ENCODE measurements at places on chromosomes 12 and 14.

GRCh38 chr14:96245710-96246538 is 10.1 kb upstream of the BDKRB1 start:
- DNase-seq: no peak

- DNase-seq: no peak
Observed at GRCh38 chr12:79850610-79851299, 84.1 kb downstream of the PPP1R12A start.

GRCh38 chr12:54981796-54982195 is 2.8 kb downstream of the TESPA1 start:
- peak; percentile 58 for DNase-seq

GRCh38 chr12:12378616-12379015 is 21.7 kb downstream of the BORCS5 start:
- DNase-seq: peak; percentile 30

DNA sequence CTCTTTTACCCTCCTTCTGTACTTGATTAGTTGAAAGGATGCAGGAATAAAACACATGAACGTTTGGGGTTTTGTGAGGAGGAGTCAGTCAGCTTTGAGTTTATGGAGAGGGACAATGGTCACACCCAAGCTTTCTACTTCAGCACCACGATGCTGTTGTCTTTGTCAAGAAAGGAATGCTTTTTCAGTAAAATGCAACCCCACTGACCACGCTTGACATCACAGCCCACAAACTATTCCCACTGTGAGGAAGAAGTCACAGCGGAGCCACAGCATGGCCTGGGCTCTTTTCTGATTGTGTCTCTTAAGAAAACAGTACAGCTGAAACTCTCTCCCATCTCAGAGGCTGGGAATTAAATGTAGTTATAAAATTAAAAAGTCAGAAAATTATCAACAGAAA is 135.2 kb downstream of the APAF1 start:
- DNase-seq: no peak

GRCh38 chr12:38384816-38385378 is 68.3 kb downstream of the ALG10B start:
- no peak for DNase-seq

DNA sequence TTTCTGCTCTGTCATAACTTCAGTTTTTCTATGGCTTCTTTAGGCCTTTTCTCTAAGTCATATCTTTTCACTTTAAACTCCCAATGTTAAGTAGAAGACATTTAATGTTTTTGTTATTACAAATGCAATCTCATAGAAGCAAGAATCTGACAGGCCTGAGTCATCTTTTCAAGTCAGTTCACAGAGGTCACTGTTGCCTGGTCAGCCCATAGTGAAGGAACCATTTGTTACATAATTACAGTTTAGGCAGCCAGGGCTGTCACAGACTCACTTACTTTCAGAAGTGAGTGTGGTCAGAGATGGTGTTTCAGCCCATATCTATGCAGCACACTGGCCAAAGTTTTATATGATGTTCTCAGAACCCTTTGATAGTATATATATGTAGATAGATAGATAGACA is 46.5 kb downstream of the CCER1 start:
- DNase-seq: no peak

- peak; percentile 60 for DNase-seq
Observed at GRCh38 chr12:57759360-57759980, 4.6 kb downstream of the MARCHF9 start.

DNA sequence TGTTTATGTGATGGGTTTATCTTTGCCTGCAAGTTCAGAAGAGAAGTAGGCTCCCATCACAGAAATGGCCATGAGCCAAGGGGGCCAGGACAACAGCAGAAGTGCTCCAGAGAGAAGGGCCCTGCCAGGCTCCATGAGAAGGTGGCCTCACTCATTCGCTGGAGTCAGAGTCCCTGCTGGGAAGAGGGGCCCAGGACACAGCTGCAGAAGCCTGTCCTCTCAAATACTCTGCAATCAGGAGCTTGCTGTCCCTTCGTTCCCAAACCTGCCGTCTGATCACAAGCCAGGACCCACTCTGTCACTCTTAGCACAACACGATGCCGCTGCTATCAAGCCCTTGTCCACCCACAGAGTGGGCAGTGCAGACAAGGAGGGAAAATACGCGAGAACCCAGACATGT is 306.2 kb upstream of the FKBP4 start:
- DNase-seq: no peak

DNA sequence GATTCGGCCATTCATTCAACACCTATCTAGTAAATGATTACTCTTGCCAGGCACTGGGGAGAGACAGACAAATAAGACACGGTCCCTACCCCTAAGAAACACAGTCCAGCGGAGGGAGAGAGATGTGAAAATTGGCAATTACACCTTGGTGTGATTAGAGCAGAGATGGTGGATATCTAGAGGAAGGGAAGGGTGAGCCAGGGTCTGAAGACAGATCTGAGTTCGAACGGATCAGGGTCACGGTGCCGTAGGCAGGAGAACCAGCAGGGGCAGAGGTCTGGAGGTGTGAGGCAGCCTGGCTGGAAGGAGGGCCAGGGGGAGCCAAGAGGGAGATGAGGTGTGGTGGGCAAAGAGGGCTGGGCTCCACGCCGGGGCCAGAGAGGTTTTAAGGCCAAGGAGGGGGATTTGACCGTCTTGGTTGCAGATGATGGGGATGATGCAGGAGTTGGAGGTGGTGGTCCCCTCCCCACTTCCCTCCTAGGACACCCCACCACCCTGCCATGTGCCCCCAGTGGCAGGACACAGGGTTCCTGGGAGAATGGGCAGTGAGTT is 27.1 kb downstream of the FAM222A start:
- no peak for DNase-seq

DNA sequence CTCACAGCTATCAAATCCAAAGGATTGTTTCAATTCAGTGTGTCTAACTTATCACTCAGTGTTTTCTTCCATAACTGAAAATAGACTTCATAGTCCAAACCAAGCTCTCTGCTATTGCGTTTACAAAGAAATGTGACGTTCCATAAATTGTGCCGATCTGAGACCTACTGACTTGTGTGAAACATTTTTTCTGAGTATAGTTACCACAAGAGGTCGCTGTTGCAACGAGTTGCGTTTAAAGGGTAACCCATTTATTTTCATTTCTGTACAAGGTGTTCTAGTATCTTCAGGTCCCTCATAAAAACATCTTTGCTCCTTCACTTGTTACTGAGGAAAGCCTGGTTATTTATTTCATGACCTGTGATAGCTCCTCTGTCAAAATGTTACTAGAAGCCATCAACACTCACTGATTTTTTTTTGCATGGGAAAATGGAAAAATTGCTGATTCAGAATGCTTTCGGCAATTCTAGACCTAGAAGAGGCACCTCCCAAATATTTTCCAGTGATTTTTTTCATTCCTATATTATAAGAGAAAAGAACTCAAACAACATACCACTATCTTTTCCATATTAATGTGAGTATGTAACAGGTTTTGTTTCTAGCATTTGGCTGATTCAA is 60.9 kb upstream of the OR4E1 start:
- DNase-seq: peak; percentile 70

GRCh38 chr14:63204407-63205043 is at the start of gene RHOJ:
Gene RHOJ (plus strand): TSS chr14:63204443. CDS start chr14:63204870, 427 bp downstream.
- DNase-seq: no peak

DNA sequence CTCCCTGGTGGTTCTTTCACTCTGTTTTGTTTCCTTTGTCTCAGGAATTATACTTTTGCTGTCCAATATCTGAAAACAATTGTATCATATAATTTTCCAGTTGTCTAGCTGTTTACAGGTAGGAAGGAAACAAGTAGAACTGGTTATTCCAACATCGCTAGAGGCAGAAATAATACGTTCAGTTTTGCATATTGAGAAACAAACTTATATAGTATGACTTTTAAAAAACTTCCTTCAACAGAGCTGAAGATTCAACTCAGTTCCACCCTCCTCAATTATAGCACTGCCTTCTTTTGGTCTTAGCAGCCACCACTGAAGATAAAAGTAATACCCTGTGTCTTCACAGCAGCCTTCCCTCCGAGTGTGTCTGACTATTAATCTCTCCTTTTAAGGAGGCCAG is 214.3 kb downstream of the EFCAB11 start:
- DNase-seq: no peak

DNA sequence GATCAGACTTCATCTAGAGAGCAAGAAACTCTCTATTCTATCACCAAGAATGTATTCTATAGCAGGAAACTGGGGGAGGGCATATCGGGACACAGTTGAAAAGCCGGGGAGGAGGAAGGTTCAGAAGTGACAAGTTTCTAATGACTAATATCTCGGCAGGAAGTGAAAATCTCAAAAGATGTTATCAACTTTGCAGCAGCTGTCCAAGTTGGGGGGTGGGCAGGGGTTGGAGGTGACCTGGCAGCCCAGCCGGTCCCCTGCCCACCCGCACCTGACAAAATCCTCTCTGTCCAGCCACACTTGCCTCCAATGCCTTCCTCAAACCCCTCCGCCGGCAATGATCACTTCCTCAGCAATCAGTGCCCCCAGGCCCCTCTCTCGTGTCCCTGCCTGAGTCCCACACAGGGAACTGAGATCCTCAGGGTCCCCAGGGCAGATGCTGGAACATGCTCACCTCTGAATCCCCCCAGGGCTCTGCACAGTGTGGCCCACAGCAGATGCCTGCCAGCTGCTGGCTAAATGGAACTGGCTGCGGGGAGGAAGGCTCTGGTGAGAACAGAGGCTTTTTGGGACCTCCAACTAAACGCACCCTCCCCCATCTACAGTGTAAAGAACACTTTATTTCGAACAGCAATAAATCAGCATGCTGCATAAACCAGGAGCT is 43.9 kb downstream of the CCDC88C start:
- DNase-seq: peak; percentile 87
